NCI-H1436 (cell line): ENCODE measurements at places on chromosomes 1 and 21.

DNA sequence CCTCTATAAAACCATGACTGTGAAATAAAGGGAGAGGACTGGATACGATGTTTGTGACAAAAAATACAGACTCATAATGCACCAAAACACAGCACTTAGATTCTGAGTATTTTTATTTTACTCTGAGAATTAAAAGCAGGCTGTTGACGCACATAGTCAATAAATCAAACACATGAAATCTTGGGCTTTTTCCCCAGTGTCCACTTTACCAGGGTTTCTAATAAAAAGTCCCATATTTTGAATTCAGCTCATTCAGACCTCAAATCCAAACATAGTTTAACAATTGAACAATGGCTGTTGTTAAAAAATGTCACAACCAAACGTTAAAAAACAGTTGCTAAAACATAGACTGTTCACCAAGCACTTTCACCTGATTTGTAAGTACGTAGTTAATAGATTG, 553.4 kb downstream of the LTN1 start:
- DNase-seq: no peak

- DNase-seq: no peak
These were observed 4.3 kb upstream of the NR1I3 start for GRCh38 chr1:161242313-161242712.

DNA sequence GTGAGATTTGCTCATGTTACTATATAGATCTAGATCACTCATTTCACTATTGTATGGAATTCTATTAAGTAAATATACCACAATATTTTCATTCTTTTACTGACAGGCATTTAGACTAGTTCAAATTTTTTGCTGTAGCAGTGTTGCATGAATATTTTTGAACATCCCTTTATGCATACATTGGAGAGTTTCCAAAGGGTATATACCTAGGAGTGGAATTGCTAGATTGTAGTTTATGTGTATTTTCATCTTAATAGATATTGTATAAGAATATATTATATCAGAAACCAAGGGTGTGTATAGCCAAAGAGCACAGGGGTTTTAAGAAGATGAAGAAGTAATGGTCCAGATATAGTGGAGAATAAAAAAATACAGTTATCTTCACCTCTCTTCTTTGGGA, 6.2 kb downstream of the SCMH1 start:
- DNase-seq: no peak

GRCh38 chr21:45299864-45300785, 12.4 kb upstream of the POFUT2 start:
- DNase-seq: no peak

DNA sequence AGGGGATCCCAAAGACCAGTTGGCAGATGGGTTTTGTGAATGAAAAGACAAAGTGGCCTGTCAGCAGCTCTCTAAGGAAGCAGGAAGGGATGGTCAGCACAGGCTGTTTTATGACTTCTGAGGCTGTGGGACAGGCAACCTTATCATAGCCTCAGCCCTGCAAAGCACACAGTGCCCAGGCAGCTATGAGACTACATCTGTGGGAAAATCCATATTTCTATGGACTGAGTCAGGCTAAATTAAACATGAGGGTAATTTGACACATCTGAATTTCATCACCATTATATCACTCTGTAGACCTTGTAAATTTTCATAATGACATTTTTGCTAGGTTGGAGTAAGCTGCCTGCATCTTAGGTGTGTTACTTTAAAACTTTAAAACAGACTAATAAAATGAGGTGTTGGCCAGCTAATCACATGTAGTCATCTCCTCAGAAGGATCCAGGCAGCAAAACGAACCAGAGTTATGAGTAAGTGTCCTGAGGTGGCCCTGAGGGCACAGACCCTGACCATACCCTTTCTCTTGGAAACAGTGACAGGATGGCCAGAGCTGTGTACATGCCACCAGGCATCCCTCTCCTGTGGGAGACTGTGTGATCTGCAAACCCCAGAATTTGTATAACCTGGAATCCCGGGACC, 14.6 kb downstream of the NGF start:
- DNase-seq: no peak

DNA sequence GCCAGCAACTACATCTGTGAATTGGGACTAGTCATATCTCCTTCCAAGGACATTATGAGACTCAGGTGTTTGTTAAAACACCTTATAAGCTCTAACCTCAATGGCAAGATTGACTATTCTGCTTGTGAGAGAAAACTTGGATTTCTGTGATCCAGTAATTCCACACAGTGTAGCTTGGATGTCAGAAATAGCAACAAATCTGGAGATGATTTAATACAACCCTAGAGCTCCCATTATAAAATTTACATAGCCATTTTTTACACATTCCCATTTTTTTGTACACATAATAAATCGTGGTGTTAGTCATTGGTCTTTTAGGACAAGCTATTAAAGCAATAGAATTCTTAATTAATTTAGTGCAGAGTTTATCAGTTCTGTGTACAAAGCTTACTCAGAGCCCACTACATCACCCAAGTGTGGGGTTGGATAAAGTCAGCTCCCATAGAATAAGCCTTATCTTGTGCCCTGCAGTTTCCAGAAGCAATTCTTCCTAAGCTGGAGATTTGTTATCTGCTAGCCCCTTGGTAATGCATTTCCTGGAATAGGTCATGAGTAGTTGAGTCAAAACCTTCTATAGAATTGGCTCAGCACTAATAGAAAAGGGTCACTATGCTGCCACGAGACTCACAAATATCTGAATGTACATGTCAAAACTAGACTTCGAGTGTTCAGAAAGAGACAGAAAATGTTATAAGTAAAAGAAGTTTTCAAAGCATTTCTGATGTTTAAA, 434.0 kb upstream of the RUNX1 start:
- DNase-seq: no peak

- DNase-seq: peak; percentile 29
These were observed 145.0 kb upstream of the DUSP10 start for GRCh38 chr1:221886743-221887414.

GRCh38 chr1:32981003-32981901, 16.6 kb upstream of the RNF19B start:
- no peak for DNase-seq

DNA sequence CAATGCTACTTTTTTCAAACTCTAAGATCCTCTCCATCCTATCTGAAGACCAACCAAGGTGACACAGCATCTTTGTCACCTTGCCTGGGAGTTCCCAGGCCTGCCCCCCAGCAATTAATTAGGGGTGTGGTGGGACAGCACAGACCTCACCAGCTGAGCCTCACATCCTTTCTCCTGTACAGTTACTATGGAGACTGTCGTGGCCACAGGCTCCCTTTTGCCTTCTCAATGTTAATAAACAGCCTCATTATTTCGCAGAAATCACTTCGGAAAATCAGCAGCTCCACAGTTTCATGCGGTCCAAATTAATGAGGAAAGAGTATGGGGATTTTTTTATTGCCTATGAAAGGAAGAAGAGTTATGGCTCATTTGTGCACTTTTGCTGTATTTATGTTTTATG, 378.3 kb downstream of the NPHP4 start:
- DNase-seq: no peak

- no peak for DNase-seq
These were observed 113.0 kb upstream of the SLC25A33 start for GRCh38 chr1:9426291-9426711.

- DNase-seq: no peak
These were observed 45.8 kb downstream of the SSX2IP start for GRCh38 chr1:84644472-84644871.

- no peak for DNase-seq
These were observed 206.0 kb downstream of the CAMTA1 start for GRCh38 chr1:6991266-6991665.

- no peak for DNase-seq
These were observed 28.1 kb upstream of the SDC3 start for GRCh38 chr1:30936541-30937171.

- DNase-seq: no peak
These were observed 35.9 kb downstream of the FHAD1 start for GRCh38 chr1:15282810-15283474.

DNA sequence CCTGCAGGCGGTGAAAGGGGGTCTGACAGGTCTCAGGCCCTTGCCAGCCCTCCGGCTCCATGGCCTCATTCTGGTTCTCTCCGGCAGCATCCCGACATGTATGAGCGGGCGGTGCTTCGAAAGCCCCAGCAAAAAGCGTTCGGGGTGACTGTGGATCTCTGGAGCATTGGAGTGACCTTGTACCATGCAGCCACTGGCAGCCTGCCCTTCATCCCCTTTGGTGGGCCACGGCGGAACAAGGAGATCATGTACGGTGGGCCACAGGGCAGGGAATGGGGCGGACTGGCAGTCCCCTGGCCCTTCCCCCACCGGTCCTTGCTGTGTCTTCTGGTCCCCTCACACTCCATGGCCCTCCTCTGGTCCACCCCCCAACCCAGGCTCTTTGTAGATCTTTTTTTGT, 6.3 kb downstream of the IKBKE start:
- DNase-seq: no peak

GRCh38 chr1:43772978-43773377, 65.6 kb downstream of the ST3GAL3 start:
- no peak for DNase-seq

DNA sequence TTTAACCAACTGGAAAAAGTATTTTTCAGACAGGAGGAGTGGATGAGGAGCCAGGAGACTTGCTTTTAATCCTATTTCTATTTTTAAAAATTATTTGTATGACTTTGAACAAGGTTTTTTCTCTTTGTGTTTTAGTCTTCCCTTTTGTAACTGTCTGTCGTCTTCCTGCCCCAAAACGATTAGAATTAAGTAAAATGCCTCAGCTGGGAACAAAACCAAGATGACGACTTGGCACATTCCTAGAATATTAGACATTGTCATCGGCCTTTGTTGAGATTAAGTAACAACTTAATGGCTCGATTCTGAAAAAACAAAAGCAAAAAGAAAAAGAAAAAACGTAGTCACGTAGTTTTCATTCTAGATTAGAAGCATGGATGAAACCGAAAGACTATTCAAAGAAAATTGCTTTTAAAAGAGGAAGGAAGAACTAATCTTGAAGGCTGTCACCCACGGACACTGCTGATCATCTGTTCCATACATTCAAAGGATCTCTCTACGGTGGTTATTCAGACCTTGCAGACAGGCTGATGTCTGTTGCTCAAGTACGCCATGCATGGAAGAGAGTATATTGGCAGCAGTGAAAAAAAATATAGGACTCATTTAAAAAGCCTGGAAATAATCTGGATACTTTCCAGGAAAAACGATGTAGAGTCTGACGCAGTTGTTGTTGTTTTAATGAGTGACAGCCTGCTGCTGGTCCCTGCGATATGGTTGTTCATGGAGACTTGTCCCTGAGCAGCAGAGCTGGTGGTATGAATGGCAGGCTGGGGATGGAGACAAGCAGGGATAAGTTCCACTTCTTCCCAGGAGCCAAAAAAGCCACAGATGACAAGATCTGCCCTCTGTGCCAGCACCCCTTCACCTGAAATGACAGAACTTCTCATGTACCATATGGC, 16.8 kb downstream of the GNG4 start:
- no peak for DNase-seq

- DNase-seq: no peak
These were observed 193.3 kb downstream of the EIF4G3 start for GRCh38 chr1:20983297-20983889.

GRCh38 chr1:51950701-51951100, 39.8 kb downstream of the RAB3B start:
- DNase-seq: no peak

DNA sequence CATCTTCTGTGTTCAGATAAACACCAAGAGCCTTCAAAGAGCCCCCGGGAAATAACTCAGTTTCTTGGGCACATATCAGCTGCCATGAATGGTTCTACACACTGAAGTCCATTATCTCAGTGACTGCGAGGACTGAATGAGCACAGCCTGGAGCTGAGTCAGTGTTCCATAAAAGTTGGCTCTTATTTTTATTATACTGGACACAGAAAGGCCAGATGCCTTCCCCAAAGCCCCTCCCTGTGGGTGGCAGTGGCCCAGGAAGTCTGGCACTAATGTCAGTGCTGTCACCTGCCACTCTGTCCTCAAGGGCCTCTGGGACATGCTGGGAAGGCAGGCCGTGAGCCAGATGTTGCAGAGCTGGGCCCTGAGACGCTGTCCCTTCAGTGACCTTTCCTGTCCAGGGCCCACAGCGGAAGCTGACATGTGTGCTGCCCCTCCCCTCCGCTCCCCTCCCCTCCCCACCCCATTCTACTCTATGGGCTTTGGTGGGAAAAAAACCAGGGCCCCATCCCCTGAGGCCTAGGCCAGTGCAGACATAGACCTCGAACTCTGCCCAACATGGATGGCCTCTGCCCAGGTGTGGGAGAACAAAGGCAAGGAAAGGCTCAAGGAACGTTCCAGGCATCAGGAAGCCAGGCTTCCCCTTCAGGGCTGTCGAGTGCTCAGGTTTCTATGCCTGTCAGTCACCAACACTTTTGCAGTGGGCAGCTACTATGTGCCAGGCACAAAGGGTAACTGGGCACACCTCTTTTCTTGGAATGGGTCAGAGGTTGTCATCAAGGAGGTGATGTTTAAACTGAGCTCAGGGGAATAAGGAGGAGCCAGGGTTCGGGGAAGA, 22.4 kb upstream of the NPPB start:
- no peak for DNase-seq

DNA sequence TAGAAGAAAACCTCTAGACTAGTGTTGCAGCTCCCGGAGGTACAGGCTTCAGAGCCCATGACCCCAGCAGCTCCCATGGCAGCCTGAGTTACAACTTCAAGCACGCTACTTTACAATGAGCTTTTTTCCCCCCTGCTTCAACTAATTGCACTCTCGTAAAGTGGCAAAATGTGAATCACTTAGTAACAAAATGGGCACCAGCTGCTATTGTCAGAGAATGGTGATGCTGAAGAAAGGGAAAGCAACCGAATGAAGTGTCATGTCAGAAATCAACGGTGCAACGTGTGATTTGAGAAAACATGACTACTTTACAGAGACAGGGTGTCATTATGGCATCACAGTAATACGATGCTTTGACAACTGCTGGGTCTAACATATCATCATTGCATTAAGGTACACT, 40.5 kb downstream of the ESRRG start:
- DNase-seq: peak; percentile 94

GRCh38 chr1:88684482-88685258, 597 bp downstream of the PKN2 start:
- peak; percentile 56 for DNase-seq

- DNase-seq: no peak
These were observed 34.3 kb downstream of the PCNX2 start for GRCh38 chr1:233261206-233261605.

- no peak for DNase-seq
These were observed 37.4 kb downstream of the UBE2T start for GRCh38 chr1:202304375-202304774.

DNA sequence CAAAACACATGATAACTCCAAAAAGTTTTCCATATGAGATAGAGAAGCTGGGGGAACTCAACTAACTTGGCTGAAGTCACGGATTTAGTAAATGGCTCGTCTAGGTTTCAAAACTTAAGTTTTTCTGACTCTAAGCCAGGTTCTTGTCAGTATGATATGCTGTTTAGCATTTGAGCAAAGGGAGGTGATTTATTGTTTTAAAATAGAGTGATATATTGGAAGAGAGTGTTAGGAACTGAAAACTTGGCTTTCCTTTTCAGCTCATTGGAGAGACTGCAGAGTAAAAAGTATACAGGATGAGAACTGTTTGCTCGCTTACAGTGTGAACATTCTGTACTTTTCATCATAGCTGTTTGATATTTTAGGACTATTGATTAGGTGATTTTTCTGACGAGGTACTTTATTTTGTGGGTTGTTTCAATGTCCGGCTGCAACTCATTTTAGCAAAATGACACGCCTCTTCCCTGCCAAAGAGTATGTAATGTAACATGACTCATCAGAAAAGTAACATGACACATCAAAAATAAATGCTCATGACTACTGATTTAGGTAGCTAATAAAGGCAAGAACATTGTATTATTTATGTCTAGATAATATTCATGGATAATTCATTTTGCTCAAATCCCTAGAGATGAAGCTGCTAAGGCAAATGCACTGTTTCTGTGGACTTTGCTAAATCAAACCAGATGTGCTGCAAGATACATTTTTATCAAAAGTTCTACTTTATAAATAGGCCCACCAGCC, 355.1 kb downstream of the GPATCH2 start:
- no peak for DNase-seq
